Mammary epithelial cell (primary cell): ENCODE measurements at places on chromosomes 1 and 21. TPM values are rescaled to one million over a fixed set of nuclear protein-coding genes. Genes with fewer than 3 reads are reported as not detected.

Gene ASPM
- 6.7 TPM for polyA plus RNA-seq

Gene FAM229A
- polyA plus RNA-seq, result 1.1 TPM

Gene AVPR1B
- not detected for polyA plus RNA-seq

Gene E2F2
- polyA plus RNA-seq, result 0.44 TPM

Gene CAMK1G
- not detected for polyA plus RNA-seq

Gene FLG2
- polyA plus RNA-seq, result not detected

Gene CCDC30
- 0.08 TPM for polyA plus RNA-seq
